ENCODE measurements at places on chromosomes 13 and 19. TPM values are rescaled to one million over a fixed set of nuclear protein-coding genes. Genes with fewer than 3 reads are reported as not detected.

- no peak for DNase-seq
Observed at GRCh38 chr19:5772416-5772815, 12.1 kb downstream of the PRR22 start.

- no peak for DNase-seq
Observed at GRCh38 chr19:28578786-28579505, 634.0 kb downstream of the UQCRFS1 start.

GRCh38 chr13:52787235-52787634 lies 47.6 kb upstream of the CNMD start:
- no peak for DNase-seq

Gene MAST1
- not detected for total RNA-seq
